ENCODE measurements at places on chromosomes 4 and X. TPM values are rescaled to one million over a fixed set of nuclear protein-coding genes. Genes with fewer than 3 reads are reported as not detected.

- H3K36me3 ChIP-seq = peaks cover 25% of the 10 kb centered on the region
- peaks cover 81% of the 10 kb centered on the region for H3K4me1 ChIP-seq
- no peak overlapping the region for H3K4me3 ChIP-seq
- no peaks in the 10 kb centered on the region for H3K27me3 ChIP-seq
- DNase-seq = no peak
Measured at GRCh38 chr4:39613093-39613656, 25.5 kb downstream of the SMIM14 start.

DNA sequence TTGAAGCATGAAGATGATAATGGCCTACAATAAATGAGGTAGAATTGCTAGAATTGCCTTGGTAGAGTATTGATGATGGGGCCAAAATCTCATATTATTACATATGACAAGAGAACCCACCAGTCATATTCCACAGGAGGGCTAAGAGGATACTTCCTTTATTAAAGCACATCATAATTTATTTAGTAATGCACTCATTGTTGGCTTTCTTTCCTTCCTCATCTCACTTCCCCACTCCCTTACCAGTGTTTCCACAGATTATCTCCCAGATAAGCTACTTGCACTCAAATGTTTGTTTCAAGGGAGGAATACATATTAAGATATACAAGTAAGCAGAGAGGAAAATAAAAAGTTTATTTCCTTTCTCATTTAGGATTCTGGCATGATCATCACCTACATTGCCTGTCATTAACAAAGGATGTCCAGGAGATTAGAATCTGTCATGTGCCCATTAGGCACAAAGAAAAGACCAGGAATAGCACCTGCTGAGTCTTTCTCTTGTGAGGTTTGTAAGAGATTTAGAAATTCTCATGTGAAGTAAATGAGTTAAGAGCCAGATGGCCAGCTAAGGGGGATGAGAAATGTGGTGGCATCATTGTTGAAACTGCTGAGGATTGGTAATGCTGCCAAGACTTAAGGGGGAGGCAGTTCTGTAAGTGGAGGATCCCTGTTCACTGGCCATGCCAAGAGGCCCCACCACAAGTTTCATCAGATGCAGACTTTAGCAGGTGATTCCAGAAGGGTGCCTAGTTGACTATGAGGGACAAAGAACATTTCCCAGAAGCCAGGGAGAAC, 52.4 kb upstream of the PRDM8 start:
- no peaks in the 10 kb centered on the region for H3K36me3 ChIP-seq
- H3K4me3 ChIP-seq = no peak overlapping the region
- no peaks in the 10 kb centered on the region for H3K27me3 ChIP-seq
- no peak overlapping the region for H3K27ac ChIP-seq

DNA sequence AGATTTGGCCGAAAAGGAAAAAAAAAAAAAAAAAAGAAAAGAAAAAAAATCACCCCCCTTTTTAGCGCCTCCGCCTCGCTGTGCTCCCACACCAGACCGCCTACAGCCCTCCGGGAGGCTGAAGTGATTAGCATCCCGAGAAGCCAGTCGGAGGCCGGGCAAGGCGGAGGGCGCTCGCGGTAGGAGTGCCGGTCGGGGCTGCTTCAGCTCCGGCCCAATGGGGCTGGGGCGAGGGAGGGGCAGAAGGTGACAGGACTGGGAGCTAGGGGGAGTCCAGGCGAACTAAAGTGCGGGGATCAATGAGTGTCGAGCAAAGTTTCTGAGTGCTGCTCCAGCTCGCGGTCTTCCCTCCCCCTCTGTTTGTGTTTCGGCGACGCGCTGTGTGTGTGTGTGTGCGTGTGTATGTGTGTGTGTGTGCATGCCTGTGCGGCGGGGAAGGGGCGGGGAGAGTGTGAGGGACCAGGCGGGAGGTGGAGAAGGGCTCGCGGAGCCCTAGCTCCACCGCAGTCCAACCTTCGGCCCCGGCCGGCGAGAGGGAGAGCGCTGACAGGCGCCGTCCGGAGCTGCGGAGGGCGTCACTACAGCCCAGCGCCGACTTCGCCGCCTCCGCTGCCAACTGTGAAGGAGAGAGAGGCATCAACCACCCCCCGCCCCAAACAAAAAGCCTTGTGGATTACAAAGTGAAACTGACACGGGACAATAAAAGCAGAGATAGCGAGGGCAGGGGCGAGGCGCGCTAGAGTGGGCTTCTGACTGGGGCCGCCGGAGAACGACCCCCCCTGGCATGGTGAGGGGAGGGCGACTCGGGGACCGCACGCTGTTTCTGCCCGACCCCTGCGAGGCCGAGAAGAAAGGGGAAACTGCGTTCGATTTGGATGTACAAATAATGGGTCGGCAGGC, at the start of gene FAT4:
TSS of gene FAT4 (plus strand) at position 280 of the 900 bp plus-strand sequence. CDS start 1,457 bp downstream, outside the sequence.
- H3K27ac ChIP-seq = peak within 1 kb of the TSS; percentile 75
- H3K4me3 ChIP-seq = peak within 1 kb of the TSS; percentile 73

DNA sequence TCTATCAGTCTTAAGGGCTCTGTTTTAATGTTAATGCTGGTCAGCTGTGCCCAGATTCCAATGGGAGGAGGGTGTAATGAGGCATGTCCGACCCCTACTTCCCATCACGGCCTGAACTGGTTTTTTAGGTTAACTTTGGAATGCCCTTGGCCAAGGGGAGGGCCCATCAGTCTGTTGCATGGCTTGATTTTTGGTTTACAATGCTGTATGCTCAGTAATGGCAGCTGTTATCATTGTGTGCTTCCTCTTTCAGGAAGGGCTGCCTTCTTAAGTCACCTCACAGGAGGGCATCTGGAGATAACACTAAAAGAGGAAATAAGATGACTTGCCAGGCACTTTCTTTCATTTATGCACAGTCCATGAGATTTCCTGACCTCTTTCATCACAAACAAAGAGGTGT, 36.3 kb downstream of the ATXN3L start:
- H3K27ac ChIP-seq = no peak overlapping the region
- H3K4me1 ChIP-seq = no peaks in the 10 kb centered on the region
- H3K4me3 ChIP-seq = no peak overlapping the region
- H3K27me3 ChIP-seq = no peaks in the 10 kb centered on the region

DNA sequence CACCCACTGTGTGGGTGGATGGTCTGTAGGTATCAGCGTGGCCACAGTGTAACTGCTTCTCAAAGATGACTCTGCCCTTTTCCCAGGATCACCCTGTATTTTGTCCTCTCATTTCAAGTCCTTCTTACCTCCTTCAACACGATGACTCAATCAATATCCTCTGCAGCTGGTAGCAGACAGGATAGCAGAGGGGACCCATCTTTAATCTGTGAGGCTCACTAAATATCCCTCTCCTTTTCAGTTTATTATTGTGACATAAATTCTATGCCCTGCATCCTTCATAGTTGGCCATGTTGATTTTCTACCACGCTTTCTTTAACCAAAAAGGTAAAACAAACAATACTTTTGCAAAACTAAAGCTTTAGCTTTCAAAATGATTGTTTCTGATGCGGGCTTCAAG, 9.6 kb upstream of the MEPE start:
- DNase-seq = no peak
- H3K27ac ChIP-seq = no peak overlapping the region
- H3K4me3 ChIP-seq = no peak overlapping the region
- H3K27me3 ChIP-seq = no peaks in the 10 kb centered on the region
- H3K36me3 ChIP-seq = no peaks in the 10 kb centered on the region
- H3K4me1 ChIP-seq = no peaks in the 10 kb centered on the region

GRCh38 chrX:44245733-44246132, 97.7 kb downstream of the EFHC2 start:
- H3K4me1 ChIP-seq = no peaks in the 10 kb centered on the region
- DNase-seq = no peak
- H3K4me3 ChIP-seq = no peak overlapping the region
- H3K27ac ChIP-seq = no peak overlapping the region

DNA sequence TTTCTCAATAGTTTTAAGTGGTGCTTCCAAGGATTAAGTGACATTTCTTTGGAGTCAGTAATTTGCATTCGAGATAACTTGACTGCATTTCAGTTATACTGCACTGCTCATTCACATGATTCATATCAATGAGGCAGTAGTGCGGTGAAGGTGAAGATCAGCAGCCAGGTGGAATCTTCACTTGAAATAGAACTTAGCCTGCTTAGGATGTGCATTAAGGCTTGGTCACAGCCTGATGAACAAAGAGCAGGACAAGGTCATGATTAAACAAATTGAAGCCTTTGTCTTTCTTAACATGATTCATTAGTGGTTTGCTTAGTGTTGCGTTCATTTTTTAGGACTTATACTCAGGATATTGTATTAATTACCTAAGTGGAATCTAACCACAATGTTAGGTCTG, 212.1 kb upstream of the GALNTL6 start:
- H3K27me3 ChIP-seq = no peaks in the 10 kb centered on the region
- H3K36me3 ChIP-seq = no peaks in the 10 kb centered on the region
- no peak overlapping the region for H3K4me3 ChIP-seq

DNA sequence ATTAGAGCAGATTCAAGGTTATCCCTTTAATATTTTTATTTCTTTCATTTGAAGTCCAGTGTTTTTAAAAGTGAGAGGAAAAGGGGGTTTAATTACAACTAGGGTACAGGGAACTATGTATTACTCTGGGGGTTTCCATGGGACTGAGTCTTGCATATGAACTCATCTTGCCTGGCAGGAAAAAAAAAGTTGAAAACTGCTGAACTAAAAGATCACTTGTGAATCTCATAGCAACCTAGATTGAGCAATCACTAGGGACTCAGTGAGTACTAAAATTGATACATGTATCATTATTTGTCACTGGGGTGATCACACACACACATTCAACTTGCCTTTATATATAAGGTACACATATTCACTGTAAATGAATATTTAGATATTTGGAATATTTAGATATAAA, 180.7 kb upstream of the SFRP2 start:
- H3K4me1 ChIP-seq = no peaks in the 10 kb centered on the region
- H3K27me3 ChIP-seq = no peaks in the 10 kb centered on the region
- H3K4me3 ChIP-seq = no peak overlapping the region
- no peak for DNase-seq
- no peak overlapping the region for H3K27ac ChIP-seq
- no peaks in the 10 kb centered on the region for H3K36me3 ChIP-seq

- no peaks in the 10 kb centered on the region for H3K36me3 ChIP-seq
- no peak overlapping the region for H3K27ac ChIP-seq
- H3K4me3 ChIP-seq = no peak overlapping the region
- no peaks in the 10 kb centered on the region for H3K27me3 ChIP-seq
- H3K4me1 ChIP-seq = no peaks in the 10 kb centered on the region
- peak; percentile 8 for DNase-seq
Measured at GRCh38 chr4:173119818-173120217, 48.8 kb upstream of the GALNT7 start.

CXCL9 gene
- 4.3 TPM for total RNA-seq

NKX6-1 gene
- not detected for total RNA-seq
